ENCODE measurements at places on chromosomes 3 and 15.
A peak's percentile ranks its signal among the peaks of the same experiment; 100 is the strongest.

DNA sequence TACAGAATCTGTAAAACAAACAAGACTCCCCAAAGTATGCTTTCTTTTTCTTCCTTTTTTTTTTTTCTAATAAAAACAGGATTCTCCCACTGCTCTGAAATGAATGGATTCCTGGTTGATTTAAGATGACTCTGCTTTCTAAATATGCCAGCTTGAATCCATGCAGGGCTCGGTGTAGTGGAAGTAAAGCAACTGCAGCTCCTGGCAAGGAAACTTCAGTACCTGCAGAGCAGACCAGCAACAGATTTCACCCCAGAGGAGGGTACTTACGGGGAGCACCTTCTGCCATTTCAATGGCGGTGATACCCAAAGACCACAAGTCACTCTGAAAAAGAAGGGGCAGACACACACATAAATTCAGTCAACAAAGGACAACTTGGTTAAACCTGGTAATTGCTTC, 150.5 kb upstream of the SLC2A2 start:
- no peak for DNase-seq

DNA sequence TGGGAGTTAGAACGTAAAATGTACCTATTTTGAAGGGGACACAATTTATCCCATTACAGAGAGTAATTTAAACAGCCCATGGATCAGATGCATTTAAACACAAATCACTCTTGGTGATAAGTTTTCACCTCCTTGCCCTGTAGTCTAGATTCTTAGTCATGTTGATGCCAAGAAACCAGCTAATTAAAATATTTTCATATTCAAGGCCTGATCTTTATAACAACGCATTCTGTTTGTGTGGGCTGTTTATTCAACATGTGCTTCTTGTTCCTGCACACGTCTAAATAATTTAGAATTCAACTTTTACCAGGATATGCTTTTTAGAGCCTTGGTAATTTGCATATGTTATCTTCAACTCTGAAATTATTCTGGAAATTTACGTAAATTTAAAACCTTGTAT, 25.8 kb downstream of the SNX1 start:
- no peak for DNase-seq

DNA sequence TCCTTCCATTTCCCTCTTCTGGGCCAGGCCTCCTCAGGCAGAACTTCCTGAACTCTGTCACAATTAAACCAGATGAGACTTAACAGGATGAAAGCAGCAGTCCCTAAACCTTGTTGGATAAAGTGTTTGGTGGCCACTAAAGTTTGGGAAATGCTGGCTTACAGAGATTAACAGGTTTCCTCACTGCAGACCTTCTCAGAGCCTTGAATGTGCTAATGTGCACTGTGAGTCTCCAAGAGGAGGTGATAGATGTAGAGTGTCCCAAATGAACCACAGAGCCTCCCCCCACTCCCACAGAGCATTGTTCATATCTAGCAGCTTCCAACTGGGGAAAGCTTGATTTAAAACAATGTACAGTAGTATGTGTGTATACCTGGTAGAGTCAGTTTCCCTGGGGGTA, 42.9 kb downstream of the HAPLN3 start:
- no peak for DNase-seq

DNA sequence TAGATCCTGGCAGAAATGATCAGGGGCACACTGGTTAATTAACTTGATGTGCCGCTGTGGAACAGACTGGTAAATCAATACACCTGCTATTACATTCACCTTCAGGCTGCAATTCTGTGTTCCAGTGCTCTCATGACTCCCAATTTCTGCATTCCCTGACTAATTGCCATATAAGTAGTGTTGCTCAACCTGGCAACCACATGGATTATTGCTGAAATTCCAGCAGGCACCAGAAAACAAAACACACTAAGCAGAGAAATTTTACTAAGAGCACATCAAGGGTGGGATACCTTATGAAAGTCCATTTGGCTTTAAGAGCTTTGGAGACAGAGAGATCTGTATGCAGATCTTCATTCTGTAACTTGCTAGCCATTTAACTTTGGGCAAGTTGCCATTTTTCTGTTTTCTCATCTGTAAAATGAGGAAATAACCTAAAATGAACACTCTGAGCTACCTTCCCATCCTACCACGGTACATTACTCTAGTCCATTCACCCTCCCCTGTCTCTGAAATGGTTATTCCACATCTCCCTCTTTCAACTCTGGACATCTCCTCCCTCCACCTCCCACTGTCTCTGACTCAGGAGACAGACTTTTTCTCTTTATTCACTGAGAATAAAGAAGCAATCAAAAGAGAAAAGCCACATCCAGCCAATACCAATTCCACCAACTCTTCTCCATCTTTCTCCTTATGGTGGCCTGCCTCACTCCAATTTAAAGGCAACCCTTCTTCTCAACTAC, 54.6 kb downstream of the STAC start:
- DNase-seq, result no peak

GRCh38 chr3:169663951-169664820, 674 bp upstream of the MECOM start:
- DNase-seq, result peak; percentile 56

DNA sequence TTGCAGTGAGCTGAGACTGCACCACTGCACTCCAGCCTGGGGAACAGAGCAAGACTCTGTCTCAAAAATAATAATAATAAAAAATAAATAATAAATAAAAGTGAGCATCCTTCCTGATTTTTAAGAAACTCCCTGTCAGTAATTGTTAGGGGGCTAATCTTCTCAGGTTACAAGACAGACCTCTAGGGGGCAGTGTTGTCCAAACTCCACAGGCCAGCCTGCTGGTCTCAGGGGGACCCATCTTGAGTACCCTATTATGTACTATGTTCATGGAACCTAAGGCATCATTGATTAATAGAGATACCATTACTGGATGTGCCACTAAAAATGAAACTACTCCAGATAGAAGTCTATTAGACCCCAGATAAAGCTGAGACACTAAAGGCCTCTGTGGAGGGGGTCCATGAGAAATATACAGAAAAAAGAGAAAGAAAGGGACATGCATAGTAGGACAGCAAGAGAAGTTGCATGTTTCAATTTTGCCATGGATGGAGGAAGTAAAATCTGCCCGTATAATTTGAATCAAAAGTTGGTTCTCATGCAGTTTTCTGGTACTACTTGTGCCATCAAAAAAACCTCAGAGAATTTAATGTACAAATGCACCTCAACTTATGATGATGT, 85.5 kb upstream of the CDV3 start:
- peak; percentile 53 for DNase-seq

GRCh38 chr3:152147748-152148147, 121.0 kb upstream of the MBNL1 start:
- DNase-seq, result no peak

- no peak for DNase-seq
Observed at GRCh38 chr3:150771600-150771999, 8.6 kb upstream of the SIAH2 start.

GRCh38 chr15:64877435-64877834, 34.3 kb upstream of the ANKDD1A start:
- DNase-seq, result peak; percentile 41

- DNase-seq, result no peak
Observed at GRCh38 chr3:60770532-60770931, 480.7 kb downstream of the FHIT start.

DNA sequence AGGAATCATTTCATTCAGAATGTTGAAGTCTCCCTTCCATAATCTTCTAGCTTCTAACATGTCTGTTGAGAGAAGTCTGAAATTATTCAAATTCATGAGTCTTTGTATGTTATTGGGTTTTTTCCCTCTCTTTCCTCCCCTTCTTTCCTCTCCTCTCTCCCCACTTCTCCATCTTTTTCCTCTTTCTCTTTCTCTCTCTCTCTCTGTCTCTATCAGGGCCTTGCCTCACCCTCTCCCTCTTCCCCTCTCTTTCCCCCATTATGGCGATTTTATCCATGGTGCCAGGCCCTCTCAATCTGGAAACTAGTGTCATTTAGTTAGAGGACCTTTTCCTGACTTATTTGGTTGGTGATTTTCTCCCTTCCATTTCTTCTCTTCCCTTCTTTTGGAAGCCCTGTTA, 147.3 kb downstream of the SST start:
- no peak for DNase-seq

DNA sequence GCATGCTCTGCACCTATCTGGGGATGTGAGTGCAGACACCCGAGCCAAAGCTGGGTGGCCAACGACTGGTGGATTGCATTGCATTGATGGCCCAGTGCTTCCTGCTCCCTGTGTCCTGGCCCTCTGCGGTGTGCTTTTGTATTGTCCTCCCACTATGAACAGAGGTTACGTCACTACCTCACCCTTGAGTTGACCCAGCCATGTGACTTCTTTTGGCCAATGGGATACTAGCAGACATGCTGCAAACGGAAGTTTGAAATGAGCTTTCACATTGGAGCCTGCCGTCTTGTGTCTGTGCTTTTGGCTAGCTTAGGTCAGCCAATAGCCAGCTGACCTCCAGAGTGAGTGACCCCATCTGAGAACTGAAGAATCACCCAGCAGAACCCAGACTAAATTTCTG, 15.3 kb upstream of the TBC1D21 start:
- no peak for DNase-seq

DNA sequence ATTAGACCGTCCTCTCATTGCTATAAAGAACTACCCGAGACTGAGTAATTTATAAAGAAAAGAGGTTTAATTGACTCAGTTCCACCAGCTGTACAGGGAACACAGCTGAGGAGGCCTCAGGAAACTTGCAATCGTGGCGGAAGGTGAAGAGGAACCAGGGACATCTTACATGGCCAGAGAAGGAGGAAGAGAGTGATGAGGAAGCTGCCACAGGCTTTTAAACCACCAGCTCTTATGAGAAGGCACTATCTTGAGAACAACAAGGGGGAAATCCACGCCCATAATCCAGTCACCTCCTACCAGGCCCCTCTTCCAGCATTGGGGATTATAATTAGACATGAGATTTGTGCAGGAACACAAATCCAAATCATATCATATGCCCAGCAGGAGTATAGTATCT, 138.5 kb downstream of the ALCAM start:
- DNase-seq, result no peak

GRCh38 chr3:180409170-180409569, 192.8 kb upstream of the TTC14 start:
- no peak for DNase-seq

DNA sequence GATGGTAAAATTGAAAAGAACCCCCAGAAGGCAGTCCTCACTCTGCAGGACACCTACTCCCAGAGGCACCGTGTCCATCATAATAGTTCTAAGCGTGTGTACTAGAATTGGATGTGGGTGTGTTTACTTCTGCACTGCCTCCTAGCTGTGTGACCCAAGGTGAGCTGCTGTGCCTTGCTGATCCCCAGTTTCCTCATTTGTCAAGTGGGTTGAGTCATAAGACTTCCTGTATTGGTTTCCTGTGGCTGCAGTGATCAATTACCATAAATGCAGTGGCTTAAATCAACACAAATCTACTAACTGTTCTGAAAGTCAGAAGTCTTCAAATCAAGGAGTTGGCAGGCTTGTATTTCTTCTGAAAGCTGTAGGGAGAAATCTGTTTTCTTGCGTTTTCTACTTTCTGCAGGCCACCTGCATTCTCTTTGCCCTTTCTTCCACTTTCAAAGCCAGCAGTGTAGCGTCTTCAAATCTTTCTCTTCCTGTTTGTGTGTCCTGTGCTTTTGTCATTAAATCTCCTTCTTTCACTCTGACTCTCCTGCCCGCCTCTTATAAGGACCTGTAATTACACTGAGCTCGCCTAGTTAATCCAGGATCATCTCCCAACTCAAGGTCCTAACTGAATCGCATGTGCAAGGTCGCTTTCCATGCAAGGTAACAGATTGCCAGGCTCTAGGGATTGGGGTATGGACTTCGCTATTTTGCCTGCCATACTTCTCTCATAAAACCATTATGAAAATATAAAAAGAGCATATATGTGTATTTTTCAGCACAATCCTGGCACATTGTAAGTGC, 59.0 kb downstream of the RORA start:
- DNase-seq, result no peak

GRCh38 chr15:71374607-71375352, 259.5 kb downstream of the THSD4 start:
- DNase-seq, result no peak

DNA sequence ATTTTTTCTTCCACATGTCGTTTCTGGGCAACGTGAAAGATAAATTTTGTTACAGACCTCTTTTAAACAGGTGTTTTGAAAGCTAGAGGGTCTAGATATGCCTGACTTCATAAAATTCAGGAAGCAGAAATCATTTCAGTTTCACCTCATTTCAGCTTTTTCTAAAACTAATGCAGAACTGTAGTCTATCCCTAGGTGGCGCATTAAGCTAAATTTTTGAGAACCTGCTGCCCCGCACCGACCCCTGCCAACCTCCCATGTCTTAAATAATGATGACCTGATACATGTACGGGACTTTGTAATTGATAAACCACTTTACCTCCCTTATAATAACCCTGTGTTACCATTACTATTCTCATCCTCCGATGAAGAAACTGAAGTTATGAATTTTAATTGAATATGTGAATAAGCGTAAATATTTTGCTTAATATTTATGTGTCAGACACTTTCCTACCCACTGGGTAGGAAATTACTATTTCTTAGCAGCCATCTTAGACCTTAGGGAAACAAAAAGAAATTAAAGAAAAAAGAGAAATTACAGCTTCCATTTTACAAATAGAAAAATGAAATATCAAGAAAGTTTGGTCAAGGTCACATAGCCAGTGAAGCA, 78.7 kb upstream of the GCNT3 start:
- no peak for DNase-seq

GRCh38 chr15:101262551-101262950, 10.7 kb upstream of the CHSY1 start:
- DNase-seq, result no peak

GRCh38 chr3:4744405-4745234, 234.6 kb upstream of the BHLHE40 start:
- DNase-seq, result no peak

DNA sequence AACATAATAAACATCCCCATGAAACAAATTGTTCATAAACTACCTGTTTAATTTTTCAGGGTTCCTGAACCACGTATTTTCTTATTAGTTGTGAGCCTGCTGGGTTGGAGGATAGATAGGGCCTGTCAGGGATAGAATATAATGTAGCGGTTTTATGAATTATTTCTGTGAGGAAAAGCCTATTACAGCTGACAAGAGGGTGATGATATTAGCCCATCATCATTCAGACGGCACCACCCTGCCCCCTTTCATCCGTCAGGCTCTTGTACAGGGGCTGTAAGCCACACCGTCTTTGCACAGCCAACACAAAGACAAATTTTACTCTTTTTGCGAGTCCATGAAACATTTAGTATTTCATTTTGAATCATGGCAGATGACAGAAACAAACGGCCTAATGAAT, 335.3 kb upstream of the TMCO5A start:
- no peak for DNase-seq

DNA sequence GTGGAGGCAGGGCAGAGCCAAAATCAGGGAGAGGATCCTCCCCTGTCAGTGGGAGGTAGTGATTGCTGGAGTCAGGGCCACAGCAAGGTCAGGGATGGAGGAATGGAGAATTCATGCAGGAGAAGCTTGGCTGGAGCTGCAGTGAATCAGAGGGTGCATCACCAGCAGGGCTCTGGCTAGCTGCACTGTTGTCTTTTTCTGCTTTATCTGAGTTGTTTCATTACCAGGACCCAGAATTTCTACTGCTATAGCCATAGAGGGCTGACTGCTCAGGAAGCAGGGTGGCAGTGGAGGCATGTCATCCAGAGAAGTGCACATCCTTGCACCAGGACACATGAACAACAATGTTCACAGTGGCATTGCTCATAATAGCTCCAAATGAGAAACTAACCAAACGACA, 113.5 kb upstream of the GALNT15 start:
- no peak for DNase-seq

GRCh38 chr3:82462977-82463376, 701.5 kb upstream of the GBE1 start:
- DNase-seq, result no peak
